Endothelial cell (in vitro differentiated cells): ENCODE measurements at places on chromosomes 12 and 14. TPM values are rescaled to one million over a fixed set of nuclear protein-coding genes. Genes with fewer than 3 reads are reported as not detected.

DNA sequence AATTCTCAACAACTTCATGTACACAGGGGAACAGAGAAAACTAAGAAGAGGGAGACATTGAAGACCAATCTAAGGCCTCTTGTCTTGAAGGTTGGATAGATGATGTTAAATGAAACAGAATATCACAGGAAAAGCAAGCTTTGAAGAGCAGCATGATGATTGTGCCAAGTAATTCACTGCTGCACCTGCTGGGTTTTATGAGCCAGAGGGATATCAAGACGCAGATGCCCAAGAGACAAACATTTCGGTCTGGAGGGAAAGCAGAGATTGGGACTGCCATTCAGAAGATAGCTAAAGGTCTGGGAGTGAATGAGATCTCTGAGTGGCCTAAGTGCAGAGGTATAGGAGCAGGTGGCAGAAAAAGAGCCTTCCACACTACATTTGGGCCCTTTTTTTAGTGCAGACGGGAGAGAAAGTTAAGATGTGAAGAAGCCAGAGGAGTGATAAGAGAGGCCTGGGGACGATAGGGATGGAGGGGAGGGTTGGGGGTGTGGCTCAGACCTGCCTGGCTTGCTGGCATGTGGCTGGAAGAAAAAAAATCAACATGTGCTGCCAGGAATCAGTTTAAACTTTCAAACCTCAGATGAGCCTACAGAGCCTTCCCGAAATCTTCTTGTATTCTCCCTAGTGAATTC, 200.6 kb downstream of the AEBP2 start:
- no peak overlapping the region for H3K27ac ChIP-seq
- H3K4me3 ChIP-seq: no peak overlapping the region
- peaks cover 7% of the 10 kb centered on the region for H3K27me3 ChIP-seq
- H3K36me3 ChIP-seq: no peaks in the 10 kb centered on the region
- DNase-seq: no peak

- DNase-seq: no peak
- H3K4me3 ChIP-seq: no peak overlapping the region
- no peak overlapping the region for H3K27ac ChIP-seq
- H3K4me1 ChIP-seq: peaks cover 10% of the 10 kb centered on the region
- H3K27me3 ChIP-seq: peaks cover 3% of the 10 kb centered on the region
Observed at GRCh38 chr14:100450049-100450448, 126.9 kb downstream of the SLC25A47 start.

DNA sequence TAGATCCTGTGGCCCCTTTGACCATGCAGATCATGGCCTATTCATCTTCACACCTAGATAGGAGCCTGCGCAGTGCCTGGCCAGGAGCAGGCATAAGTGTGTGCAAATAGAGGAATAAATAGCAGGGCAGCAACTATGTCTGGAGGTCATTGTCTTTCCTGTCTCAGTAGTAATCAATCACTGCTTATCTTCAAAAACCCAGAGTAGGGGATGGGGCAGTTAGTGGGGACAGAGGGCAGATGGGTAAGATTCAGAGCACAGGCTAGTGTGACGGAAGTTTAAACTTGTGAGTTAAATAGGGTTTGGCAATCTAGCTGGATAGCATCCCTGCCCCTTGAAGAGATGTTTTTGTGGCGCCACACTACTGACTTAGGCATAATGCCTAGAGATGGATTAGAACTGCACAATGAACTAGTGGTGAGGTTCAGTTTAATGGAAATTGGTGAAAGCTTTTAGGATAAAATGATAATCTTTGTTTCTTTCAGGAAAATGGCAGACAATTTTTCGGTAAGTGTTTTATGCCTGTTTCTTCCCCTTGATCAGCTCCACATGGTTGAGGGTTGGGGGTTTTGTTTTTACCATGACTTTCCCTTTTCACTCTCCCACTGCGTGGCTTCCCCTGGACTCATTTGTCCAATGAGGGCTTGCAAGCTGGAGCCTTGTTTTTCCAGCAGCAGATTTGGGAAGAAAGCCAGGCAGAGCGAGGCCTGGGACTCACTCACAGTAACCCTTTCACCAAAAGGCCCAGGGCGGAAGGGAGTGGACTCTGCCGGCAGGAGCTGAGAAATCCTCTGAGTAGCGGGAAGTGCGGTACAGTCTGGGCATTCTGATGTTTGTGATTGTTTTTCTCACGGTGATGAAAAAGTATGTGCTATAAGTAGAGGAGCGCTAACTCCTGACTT, 8.1 kb downstream of the LGALS3 start:
- H3K4me3 ChIP-seq: no peak overlapping the region
- H3K36me3 ChIP-seq: no peaks in the 10 kb centered on the region
- no peaks in the 10 kb centered on the region for H3K4me1 ChIP-seq
- DNase-seq: no peak

DNA sequence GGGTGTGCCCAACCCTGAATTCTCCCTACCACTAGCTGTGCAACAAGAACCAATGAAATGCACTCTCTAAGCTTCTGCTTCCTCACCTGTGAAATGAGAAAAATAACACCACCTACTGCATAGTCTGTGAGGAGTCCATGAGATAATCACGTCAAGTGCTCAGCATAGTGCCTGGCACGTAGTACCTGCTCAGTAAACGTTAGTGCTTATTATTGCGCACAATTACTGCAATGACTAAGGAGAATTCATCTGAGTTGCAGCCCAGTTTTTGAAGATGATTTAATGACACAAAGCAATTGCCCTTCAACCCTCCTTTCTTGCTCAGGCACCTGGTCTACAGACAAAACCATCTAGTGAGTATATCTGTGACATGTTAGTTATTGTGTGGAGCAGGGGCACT, 8.8 kb downstream of the VDR start:
- no peaks in the 10 kb centered on the region for H3K36me3 ChIP-seq
- H3K4me1 ChIP-seq: peaks cover under 1% of the 10 kb centered on the region
- H3K27ac ChIP-seq: no peak overlapping the region
- peaks cover 1% of the 10 kb centered on the region for H3K27me3 ChIP-seq
- no peak overlapping the region for H3K4me3 ChIP-seq

DNA sequence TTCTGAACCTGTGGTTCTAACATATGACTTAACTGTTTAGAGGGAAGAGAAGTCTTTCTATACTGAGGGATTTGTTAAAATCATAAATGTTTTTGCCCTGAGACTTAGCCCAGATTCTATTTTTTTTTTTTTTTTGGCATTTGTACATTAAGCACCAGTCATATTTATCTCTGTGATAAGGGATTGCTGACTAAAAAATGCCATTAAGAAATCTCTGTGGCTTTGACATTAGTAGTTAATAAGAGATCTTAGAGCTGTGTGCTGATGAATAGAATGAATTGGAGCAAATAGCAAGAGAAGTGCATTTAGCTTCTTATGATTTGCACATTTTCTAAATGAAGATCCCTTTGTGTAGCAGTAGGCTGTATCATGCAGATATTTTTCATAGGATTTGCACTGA, 32.5 kb downstream of the NFYB start:
- H3K4me1 ChIP-seq: no peaks in the 10 kb centered on the region
- H3K36me3 ChIP-seq: peaks cover 3% of the 10 kb centered on the region
- DNase-seq: no peak
- H3K4me3 ChIP-seq: no peak overlapping the region

DNA sequence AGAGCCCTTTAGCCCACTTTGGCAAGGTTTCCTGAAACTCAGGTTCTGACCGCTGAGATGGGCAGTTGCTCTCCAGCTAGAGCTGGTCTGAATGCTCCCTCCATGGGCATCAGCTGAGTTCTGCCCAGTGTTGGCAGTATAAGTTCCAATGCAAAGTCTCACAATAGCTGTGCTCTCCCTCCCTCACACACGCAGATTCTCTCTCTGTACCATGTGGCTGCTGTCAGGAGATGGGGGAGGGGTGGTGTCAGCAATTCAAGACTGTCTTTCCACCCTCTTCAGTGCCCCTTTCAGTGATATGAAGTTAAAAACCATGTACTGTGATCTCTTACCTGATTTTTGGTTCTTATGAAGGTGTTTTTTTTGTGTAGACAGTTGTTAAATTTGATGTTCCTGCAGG, 164.3 kb upstream of the PLEKHA5 start:
- no peaks in the 10 kb centered on the region for H3K36me3 ChIP-seq
- H3K27ac ChIP-seq: no peak overlapping the region
- no peaks in the 10 kb centered on the region for H3K27me3 ChIP-seq

DNA sequence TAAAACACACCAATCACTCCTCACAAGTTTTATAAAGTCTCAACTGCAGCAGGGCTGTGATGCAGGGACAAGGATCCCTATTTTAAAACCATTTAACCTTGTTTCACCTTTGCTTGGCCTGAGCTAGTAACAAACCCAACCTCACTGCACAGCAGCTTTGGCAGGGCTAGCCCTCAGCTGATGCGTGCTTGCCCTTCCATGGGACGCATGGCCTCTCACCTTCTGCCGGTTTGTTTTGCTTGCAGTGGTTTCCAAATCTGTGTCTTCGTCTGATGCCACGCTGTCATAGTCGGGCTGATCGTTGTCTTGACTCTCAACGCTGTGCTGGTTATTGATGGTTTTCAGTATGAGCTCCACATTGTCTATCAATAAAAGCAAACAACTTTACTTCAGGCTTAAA, 43.3 kb downstream of the GIT2 start:
- H3K4me1 ChIP-seq: peaks cover 16% of the 10 kb centered on the region
- peak overlapping the region; percentile 48 for H3K4me3 ChIP-seq
- no peak overlapping the region for H3K27ac ChIP-seq

GRCh38 chr12:5428332-5429221, 3.3 kb upstream of the NTF3 start:
- H3K27me3 ChIP-seq: peaks cover 14% of the 10 kb centered on the region
- peak; percentile 41 for DNase-seq
- no peak overlapping the region for H3K4me3 ChIP-seq
- H3K27ac ChIP-seq: no peak overlapping the region

DBX2 gene
- total RNA-seq: not detected

- no peaks in the 10 kb centered on the region for H3K36me3 ChIP-seq
- H3K4me1 ChIP-seq: peaks cover 4% of the 10 kb centered on the region
- no peak overlapping the region for H3K27ac ChIP-seq
- peaks cover 21% of the 10 kb centered on the region for H3K27me3 ChIP-seq
- no peak for DNase-seq
- no peak overlapping the region for H3K4me3 ChIP-seq
Observed at GRCh38 chr12:132366341-132366861, 37.0 kb upstream of the GALNT9 start.

- H3K4me3 ChIP-seq: no peak overlapping the region
- H3K4me1 ChIP-seq: peaks cover 9% of the 10 kb centered on the region
- peaks cover 6% of the 10 kb centered on the region for H3K36me3 ChIP-seq
- peak overlapping the region; percentile 49 for H3K27ac ChIP-seq
Observed at GRCh38 chr14:62002642-62003041, 240.4 kb downstream of the SNAPC1 start.

DNA sequence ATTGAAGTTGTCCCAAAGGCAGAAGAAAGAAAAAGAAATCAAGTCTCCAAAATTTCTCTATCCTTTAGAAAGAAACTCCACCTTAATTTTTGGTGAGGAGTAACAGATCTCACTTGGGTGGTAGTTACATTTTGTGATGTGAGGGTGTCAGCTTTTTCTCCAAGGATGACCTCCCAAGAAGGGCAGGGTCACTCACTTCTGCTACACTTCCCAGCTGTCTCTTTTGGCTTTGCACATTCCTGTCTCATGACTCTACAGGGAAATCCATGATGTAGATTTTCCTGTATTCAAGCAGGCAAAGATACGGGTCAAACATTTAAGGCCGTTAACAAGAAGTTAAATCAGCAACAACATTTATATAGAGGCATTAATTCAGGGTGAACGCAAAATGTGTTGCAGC, 1016.4 kb downstream of the NRXN3 start:
- H3K36me3 ChIP-seq: no peaks in the 10 kb centered on the region
- peaks cover 1% of the 10 kb centered on the region for H3K27me3 ChIP-seq
- DNase-seq: no peak
- no peak overlapping the region for H3K27ac ChIP-seq
- no peak overlapping the region for H3K4me3 ChIP-seq
- H3K4me1 ChIP-seq: no peaks in the 10 kb centered on the region
